ENCODE measurements at places on chromosomes 6 and 20.
A peak's percentile ranks its signal among the peaks of the same experiment; 100 is the strongest.

DNA sequence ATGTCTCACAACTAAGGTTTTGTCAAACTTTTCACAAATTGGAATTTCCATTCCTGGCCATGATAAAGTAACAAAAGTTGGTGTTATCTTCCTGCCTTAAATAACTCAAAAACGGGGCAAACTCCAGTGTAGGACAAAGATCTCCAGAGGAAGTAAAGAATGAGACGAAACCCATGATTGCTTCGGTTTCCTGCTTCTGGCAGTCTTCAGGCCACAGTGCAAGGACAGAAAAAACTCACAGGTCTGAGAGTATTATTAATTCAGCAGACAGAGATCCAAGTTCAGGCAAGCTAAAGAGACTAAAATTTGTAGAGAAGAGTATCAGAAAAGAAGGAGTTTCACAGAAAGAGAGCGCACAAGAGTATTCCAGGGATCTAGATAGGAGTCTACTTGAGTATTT lies 64.8 kb upstream of the RCAN2 start:
- DNase-seq: no peak

- DNase-seq: no peak
Observed at GRCh38 chr6:55088902-55089301, 85.4 kb upstream of the HCRTR2 start.

DNA sequence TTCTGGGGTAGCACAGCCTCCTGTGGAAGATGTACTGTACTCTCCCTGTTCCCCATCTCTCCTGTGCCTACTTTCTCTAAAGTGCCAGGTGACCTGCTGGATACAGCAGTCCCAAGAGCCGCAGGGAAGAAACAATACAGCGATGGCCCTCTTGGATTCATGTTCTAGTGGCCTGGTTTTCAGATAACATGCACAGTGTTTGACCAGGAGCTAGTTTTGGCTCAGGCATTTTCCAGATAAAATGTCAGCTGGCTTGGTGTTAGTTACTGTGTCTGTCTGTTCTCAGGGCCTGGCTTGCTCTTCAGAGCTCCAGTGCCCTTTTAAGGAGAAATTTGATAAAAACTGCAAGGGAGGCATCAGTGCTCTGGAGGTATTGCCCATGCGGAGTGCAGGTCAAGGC lies 41.3 kb downstream of the GABRR2 start:
- no peak for DNase-seq

DNA sequence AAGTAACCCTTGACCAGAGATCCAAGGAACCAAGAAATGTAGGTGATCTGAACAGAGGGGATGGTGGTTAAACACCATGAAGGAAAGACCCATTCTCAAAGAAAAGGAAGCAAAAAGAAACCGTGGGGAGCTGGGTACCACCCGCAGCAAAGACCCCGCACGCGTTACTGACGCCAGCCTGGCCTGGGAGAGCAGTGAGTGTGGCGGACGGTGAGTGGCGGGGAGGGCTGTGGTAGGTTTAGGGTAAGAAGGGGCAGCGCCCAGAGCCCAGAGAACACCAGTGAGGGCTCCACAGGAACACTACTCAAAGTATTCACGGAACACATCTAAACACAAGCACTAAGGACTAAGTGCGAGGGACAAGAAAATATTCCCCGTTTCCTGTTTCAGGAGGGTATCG lies 4.2 kb downstream of the GMEB2 start:
- no peak for DNase-seq

DNA sequence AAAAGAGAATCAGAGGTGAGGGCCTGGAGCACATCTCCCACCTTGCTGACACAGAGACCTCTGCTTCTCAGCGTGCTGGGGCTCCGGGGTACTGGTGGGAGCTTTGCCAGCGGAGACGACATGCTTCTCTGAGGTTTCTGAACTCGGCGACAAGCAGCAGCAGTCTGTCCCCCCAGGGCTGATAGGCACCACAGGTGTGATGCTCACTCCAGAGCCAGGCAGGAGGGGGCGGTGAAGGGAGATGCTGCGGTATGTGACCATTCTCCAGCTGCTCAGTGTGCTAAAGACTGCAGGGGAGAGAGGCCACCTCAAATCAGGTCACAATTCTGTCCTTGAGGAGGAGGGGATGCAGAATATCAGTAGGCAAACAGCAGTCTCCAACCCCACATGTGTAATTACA lies 219.9 kb downstream of the ALDH8A1 start:
- no peak for DNase-seq

- no peak for DNase-seq
Observed at GRCh38 chr20:25000268-25000801, 7.8 kb upstream of the APMAP start.

GRCh38 chr6:75458895-75459294 lies 34.7 kb downstream of the FILIP1 start:
- DNase-seq: no peak

- DNase-seq: no peak
Observed at GRCh38 chr6:45420083-45420908, 42.6 kb upstream of the SUPT3H start.

- DNase-seq: no peak
Observed at GRCh38 chr6:64969139-64969538, 737.9 kb downstream of the EYS start.

GRCh38 chr6:129651291-129651691 lies 58.7 kb downstream of the ARHGAP18 start:
- no peak for DNase-seq

DNA sequence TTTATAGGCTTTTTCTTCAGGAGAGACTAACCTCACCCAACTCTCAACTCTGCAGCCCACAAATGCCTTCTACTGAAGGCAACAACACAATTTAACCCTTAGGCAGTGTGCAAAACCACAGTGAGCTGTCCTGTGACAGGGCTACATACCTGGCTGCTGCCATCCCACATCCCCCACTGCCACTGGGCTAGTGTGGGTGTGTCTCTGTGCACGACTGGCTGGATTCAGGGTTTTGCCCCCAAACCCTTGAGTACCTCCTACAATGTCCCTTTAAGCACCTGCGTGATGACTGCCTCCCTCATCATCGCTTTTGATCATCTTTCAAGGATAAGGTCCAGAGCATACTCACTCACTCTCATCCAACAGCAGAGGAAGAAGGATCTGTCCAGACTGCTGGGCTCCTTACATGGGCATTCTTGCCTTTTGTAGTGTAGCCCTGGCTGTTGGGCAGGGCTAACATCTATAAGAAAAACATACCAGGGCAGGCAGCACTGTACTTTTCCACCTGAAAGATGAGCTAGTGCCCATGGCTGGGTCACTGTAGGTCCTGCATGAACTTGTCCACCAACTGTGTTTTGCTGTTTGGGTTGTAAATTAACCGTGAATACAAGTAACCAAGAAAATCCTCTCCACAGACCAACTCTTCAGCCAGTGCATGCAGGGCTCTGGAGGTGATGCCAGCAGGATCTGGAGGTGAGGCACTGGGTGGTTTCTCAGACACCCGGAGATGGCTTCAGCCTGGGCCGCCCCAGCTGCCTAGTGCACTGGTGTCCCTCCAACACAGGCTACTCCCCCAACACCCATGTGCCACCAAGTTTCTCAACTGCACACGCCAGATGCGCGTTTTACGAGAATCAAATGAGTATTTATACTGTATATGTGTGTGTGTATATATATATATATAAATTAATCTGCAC lies 45.2 kb downstream of the PLCG1 start:
- no peak for DNase-seq

DNA sequence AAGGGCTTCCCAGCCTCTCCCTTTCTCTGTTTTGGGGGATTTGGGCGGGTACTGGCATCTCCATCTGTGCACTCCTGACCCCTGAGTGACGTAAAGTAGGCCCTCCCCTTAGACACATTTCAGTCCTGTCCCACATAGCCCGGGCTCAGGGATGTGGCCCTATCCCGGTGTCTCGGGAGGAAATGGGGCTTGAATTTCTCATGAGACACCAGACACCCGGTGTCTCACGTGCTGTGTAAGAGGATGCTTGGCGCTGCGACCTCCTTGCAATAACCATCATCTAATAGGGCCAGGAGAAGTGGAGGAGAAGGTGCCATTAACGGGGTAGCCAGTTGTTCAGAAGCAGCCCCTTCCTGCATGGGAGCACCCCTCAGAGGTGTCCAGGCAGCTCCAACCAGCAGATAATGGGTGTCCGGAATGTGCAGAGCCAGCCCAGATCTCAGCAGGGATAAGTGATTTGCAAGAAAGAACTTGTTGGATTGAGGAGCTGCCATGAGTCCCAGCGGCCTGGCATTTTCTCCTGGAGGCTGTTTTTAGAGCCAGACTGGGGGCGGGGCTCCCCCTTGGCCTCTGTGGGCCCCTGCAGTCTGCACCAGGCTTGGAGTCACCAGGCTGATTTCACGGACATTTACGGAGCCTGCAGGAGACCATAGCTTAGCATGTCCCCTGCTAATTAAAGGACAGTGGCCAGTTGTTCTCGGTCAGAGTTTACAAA lies 372.0 kb downstream of the PREX1 start:
- DNase-seq: no peak

GRCh38 chr6:122620902-122621301 lies 10.7 kb downstream of the PKIB start:
- DNase-seq: no peak

DNA sequence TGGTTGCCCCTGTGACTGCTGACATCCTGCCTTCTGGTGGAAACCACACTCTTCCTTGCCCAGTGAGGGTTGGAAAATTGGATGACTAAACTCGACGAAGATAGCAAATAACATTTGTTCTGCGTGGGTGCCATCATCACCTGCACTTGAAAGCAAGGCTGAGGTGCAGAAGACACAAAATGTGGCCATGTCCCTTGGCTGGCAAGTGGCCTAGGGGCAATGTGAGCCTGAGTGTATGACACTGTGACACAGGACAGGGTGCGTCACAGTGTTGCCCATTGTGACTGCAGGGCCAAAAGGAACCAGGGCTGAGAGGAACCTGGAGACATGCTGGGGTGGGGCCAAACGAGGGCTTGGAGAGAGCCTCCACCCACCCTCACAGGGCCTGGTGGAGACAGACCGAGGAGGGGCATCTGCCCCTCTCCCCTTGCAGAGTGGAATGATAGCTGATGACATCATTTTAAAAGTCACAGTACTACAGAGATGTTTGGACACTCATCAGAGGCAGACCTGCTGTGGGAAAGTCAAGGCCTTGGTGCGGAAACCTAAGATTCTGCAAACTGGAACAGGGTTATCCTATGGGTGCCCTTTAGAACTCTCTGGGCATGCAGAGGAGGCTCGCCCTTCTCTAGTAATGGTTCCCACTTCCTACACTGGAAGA lies 12.8 kb upstream of the HLA-F start:
- DNase-seq: no peak

DNA sequence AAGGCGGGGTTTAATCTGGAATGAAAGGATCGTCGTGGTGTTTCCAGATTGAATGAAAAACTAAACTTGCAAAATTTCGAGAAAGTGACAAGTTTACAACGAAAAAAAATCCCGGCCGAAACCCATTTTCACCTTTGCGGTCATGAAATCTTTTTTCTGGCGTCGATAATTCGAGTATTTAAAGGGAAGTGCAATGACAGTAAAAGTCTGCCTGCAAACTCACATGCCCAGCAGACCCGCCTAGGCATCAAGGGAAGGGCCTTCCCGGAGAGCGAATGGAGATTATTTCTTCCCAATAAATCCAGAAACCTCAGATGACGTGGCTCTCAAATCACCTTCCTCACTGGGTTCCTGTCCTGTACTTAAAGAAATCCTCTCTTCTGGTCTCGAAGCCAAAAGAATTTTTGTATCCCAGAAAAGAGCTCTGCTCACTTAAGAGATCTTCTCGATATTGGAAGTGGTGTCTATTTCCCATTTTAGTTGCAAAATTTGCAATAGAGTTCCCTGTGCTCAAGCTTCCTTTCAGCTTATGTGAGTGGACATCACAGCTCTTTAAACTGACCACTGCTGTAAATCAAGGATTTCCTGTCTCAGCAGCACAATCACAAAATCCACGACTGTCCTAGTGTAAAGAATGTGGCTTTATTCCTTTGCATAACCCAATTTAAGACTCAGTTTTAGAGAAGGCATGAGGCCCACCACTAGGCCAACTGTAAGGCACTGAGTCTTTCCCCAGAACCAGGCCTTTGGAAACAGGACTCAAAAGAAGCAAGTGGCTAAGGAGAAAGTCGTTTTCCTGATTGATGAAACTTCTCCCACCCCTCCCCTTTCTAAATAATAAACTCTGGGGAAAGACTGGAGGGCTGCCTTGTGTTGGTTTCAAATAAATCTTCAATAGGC lies 3.9 kb downstream of the OLIG3 start:
- DNase-seq: no peak

- no peak for DNase-seq
Observed at GRCh38 chr6:12873691-12874090, 157.1 kb downstream of the PHACTR1 start.

DNA sequence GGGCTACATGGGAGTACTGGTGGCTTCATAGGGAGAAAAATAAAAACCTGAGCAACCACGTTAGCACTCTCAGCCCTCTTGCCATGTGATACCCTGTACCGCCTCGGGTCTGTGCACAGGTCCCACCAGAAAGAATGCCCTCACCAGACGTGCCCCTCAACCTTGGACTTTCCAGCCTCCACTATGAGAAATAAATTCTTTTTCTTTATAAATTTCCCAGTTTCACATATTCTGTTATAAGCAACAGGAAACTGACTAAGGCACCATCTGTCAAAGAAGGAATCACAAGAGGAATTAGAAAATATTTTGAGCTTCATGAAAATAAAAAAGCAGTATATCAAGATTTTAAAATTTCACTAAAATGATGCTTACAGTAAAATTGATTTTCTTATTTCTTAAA lies 168.4 kb upstream of the BMP5 start:
- DNase-seq: no peak

DNA sequence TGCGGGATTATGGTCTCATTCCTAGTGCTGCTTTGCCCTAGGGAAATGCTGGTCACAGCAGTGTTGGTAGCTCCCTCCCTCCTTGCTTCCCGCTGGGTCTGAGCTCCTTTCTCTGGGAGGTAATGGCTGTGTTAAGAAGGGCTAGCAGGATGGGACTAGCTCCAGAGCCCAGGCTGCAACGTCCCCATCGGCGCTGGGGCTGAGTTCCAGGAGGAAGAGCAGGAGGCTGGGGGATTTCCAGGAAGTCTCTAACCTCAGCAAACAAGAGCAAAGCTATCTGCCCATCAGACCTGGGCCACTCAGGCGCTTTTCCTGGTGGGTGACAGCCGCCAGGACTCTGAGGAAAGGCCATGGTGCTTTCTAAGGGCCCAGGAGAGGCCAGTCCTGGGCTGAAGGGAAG lies 174.2 kb downstream of the DLL1 start:
- DNase-seq: peak; percentile 6

- DNase-seq: peak; percentile 41
Observed at GRCh38 chr6:32692019-32692418, 25.6 kb upstream of the HLA-DQB1 start.

- DNase-seq: no peak
Observed at GRCh38 chr6:161486361-161487216, 212.7 kb upstream of the AGPAT4 start.

DNA sequence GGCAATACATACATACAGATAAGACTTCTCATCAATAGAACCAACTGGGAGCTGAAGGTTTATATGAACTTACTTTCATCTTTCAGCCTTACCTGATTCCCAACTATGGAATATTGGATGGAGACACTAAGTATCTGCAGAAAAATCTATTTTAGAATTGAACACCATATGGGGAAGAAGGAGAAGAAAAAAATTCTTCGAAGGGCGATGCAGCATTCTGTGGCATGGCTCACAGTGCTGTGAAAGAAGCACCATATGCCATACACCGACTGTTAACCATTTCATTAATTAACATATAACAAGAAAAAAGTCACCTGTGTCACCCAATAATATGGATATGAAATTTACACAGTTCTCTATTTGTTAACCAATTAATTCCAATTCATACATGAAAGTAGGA lies 1374.4 kb upstream of the MAP3K7 start:
- no peak for DNase-seq

GRCh38 chr6:145705561-145705960 lies 29.8 kb downstream of the EPM2A start:
- DNase-seq: no peak

- no peak for DNase-seq
Observed at GRCh38 chr6:122392564-122393350, 6.7 kb upstream of the HSF2 start.

- DNase-seq: no peak
Observed at GRCh38 chr6:22770054-22770453, 200.7 kb downstream of the HDGFL1 start.
